ENCODE measurements at places on chromosomes 12 and 14.
A peak's percentile ranks its signal among the peaks of the same experiment; 100 is the strongest.

- DNase-seq, result no peak
Observed at GRCh38 chr12:118742431-118742830, 238.9 kb upstream of the SRRM4 start.

- DNase-seq, result no peak
Observed at GRCh38 chr12:83866477-83866876, 1046.1 kb downstream of the SLC6A15 start.

GRCh38 chr12:34405286-34406227, 383.3 kb downstream of the ALG10 start:
- DNase-seq, result no peak

DNA sequence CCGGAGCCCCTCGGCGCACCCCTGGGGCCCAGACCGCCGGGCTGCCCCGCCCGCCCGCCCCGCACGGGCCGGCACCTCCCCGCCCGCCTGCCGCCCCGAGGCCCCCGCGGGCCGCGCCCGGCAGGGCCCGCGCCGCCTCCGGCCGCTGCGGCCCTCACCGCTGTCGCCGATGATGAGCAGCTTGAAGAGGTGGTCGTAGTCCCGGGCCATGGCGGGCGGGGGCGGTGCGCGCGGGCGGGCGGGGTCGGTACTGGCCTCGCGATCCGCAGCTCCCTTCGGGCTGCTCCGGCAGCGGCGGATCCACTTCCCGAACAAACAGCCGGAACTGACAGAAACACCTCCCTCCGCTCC, at the start of gene RAB35:
TSS of gene RAB35 (minus strand) at position 313 of the 351 bp plus-strand sequence. CDS start at position 210, 103 bp downstream.
- no peak for DNase-seq

GRCh38 chr12:4794491-4794890, 74.3 kb downstream of the GALNT8 start:
- DNase-seq, result no peak

DNA sequence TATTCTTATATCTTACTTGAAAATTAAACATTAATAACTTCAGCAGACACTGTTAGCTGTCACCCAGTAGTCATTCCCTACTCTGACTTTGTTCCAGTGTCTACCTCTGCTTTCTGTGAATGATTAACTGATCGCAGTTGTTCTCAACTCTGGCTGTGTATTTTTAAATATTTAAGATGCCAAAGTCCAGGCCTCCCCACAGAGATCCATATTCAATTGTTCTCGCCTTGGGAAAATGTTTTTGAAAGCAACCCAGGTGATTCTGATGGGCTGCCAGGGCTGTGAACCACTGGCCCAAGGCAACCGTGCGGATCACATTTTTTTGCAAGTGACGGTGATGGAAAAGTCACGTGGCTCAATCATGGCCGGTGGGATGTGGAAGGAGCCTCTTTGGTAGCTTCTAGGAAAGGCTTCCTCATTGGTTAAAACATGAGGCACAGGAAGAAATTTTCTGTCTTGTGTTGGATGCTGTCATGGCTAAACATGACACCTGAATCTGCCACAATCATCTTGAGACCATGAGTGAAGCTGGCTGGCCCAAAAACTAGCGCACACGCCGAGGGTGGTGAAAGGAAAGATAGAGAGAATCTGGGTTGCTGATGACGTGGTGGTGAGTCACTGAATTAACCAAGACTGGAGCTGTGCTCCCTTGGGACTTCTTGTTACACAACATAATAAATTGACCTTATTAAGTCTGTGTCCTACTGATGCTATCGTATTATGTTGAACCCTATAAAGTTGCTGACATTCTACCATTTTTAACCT, 37.2 kb downstream of the RDH12 start:
- DNase-seq, result peak; percentile 84

DNA sequence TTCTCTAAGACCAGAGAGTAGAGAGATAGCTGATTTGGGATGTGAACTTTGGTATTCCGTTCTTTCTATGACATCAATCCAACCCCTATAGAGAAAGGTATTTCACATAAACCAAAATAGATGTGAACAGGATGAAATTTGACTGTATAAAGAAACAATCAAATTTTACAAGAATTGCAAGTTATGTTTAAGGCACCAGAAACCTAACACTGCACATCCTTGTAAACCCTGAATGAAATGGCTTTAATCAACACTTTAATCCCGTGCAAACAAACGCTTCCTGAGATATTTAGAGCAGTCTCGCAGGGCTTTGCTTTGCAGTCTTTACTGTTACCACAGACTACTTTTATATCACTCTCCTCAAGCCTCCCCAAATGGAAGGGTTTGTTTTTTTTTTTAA, 125.1 kb downstream of the APAF1 start:
- no peak for DNase-seq

DNA sequence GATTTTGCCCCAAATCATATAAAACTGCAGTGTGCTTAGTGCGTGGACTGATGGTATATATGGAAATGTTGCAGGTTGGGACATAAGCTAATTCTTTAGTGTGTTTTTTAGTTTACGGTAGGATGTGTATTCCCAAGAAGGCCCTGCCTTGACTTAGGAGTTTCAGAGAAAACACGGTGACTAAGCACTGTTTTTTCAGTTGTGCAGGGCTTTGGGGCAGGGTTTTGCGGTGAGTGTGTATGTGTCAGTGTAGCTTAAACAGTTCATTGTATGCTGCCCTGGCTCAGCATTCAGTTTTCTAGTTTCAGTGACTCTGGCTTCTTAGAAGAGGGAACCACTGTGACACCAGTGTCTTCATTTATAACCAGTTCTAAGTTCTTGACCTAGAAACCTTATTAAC, 101.2 kb downstream of the AKAP6 start:
- DNase-seq, result peak; percentile 6

- DNase-seq, result no peak
Observed at GRCh38 chr14:40282196-40282595, 850.0 kb upstream of the FBXO33 start.

DNA sequence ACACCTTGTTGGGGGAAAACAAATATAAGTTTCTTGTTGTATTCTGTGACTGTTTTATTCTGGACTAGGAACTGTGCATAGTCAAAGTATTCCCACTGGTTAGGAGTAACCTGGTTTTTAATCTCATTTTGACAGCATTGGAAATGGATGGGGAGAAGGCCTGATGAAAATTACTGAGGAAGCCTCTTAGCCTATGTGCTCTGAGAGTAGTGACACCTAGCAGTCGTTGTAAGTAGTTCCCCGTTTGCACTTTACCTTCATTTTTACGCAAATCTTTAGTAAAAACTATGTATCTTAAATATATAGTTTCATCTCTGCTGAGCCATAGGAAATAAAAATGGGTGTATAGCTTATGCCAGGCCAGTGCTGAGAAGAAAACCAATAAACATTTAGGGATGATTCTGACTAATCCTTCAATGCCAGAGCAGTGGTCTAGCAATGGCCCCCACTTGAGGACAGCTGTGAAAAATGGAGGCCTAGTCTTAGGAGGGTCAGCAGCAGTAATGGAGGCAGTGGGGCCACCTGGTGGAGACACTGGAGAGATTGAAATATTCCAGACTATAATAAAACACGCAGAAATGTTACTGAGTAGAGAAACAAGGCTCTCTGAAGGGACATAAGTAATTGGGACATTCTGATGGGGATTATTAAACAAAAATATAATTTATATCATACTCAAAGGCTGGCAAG, 133.2 kb upstream of the NOVA1 start:
- DNase-seq, result no peak

- DNase-seq, result no peak
Observed at GRCh38 chr12:77537663-77538062, 293.0 kb upstream of the NAV3 start.

- no peak for DNase-seq
Observed at GRCh38 chr12:128613837-128614590, 209.7 kb downstream of the SLC15A4 start.

Measured in kidney glomerular epithelial cell (primary cell).